Cardiac atrium fibroblast (primary cell): ENCODE measurements at places on chromosomes 12 and 14. TPM values are rescaled to one million over a fixed set of nuclear protein-coding genes. Genes with fewer than 3 reads are reported as not detected.

CCDC197 gene
- not detected in 2 replicates for total RNA-seq

DAAM1 gene
- 19.4 and 48.4 TPM in 2 replicates for total RNA-seq

RPL10L gene
- total RNA-seq, result not detected in 2 replicates

TOGARAM1 gene
- 7.8 and 17.5 TPM in 2 replicates for total RNA-seq

GTF2H3 gene
- 20.2 and 25.4 TPM in 2 replicates for total RNA-seq

CISTR gene
- total RNA-seq, result not detected in 2 replicates

GPR132 gene
- not detected in 2 replicates for total RNA-seq

ADAMTS20 gene
- not detected in 2 replicates for total RNA-seq

KRT74 gene
- total RNA-seq, result not detected in 2 replicates

HOXC10 gene
- not detected in 2 replicates for total RNA-seq
